Left renal cortex interstitium (tissue), 4 donors: ENCODE measurements at places on chromosomes 11 and 22. TPM values are rescaled to one million over a fixed set of nuclear protein-coding genes. Genes with fewer than 3 reads are reported as not detected.

DNA sequence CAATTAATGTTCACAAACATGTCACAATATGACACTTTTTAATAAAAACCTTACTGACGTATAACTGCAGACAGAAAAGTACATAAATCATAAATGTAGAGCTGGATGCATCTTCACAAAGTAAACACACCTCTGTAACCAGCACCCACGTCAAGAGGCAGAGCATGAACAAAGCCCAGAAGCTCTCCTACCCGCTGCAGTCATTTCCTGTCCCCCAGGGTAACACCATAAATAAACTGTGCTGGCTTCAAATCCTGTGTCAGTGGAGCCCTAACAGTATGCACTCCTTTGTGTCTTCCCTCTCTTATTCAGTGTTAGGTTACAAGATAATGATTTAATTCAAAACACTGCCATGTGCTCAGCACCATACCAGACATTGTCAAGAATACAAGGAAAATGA, 5.7 kb downstream of the SYT13 start:
- no peak for DNase-seq

GRCh38 chr11:6755303-6755952, 16.3 kb downstream of the OR2AG2 start:
- no peak for DNase-seq

DNA sequence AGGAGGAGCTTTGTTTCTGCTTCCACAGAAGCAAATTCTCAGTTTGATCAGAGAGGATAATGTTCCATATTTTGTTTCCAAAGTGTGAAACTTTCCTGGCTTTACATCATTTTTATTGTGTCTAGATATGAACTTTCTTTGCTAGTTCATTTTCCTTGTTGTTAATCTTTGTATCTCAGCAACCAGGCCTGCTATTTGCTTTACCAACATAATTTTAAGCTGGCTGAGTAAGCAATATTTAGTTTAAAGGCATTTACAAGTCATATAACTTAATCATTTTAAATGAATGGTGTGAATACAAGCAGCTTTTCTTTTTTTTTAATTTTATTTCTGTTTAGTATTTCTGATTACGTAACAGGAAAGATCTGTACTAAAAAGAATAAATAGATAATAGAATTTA, 15.2 kb downstream of the NUCB2 start:
- DNase-seq, result no peak

- DNase-seq, result no peak
These were observed 18.7 kb downstream of the RCN1 start for GRCh38 chr11:32109592-32109991.

DNA sequence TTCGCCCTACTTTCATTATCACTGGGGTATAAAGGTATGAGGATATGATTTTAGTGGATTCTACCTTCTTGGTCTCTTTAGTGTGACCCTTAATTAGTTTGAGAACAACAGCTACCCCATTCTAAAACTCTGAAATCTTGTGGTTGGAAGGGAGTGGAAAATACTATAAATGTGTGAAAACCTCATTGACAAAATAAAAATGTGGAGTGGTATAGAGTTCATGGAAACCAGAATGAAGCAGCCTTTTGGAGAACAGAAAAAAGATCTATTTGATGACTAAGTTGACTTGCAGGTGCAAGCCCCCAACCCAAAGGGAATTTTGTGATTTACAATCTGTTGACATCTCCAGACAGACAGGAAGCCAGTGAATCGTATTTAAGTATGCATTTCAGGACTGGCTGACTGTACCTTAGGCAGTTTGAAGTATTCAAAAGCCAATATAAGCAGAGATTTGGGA, 75.8 kb downstream of the GAS2 start:
- DNase-seq, result no peak

GRCh38 chr22:49243335-49243734, 584.3 kb downstream of the BRD1 start:
- DNase-seq, result no peak

DNA sequence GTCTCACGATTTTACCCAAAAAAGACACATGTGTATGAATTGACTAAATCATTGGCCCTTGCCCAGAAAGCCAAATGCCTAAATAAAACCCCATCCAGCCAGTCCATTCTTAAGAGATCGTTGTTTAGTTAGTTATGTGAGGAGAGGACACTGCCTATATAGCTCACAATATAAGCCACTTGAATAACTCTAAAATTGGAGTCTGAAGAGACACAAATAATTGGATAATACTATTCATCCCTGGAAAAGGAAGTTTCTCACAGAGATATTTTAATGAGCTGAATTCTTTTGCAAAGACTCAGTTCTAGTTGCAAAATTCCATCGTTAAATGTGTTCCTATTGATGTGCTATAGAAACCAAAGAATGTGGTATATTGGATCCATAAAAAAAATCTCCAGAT, 176.7 kb downstream of the SOX6 start:
- DNase-seq, result no peak

DNA sequence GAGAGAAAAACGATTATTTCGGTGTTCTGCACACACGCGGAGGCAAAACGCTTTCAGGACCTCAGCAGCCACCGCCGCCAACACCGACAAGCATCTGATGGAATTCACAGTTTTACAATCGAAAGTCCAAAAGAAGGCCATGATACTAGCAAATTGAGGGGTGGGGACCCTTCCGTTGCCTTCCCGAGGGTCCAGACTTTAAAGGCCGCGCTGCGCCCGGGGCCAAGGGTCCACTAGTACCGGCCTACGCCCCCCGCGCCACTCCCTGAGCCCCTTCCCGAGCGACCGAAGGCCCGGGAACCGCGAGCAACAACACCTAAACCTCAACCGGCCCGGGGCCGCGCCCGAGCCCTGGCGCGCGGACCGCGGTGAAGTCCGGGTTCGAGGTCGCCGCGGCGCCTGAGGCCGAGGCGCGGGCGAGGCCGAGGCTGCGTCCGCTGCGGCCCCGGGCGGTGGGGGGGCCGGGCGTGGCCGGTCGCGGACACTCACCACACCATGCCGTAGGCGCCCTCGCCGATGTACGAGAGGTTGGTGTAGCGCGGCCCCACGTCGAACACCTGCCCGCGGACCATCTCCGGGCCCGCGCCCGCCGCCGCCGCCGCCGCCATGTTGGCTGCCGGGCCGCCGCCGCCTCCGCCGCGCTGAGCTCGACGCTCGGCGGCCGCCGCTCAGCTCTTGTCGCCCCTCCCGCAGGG, 465 bp downstream of the MAPK1 start:
- DNase-seq, result peak; percentile 11

DNA sequence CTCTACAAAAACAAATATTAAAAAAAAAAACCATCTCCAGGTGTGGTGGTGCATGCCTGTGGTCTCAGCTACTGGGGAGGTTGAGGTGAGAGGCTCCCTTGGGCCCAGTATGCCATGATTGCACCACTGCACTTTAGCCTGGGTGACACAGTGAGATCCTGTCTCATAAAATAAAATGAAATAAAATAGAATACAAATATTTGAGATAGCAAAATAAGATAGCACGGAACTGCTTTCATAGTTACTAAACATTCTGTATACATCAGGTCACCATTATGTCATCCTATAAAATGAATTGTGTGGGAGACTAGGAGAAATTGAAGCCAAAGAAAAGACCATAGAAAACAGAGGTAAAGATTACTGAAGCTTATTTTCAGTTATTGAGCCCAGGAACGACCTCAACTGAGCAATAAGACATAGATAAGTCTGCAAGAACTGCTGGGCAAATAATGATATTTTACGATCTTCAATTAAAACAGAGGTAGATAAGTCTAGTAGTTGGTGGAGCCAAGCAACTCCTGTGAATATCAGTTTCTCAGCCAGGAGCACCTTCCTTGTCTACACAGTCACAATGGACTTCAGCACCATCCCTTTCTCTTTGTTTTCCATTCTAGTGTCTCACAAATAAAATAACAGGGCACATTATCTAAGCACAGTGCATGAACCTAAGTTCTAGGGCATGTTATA, 9.9 kb downstream of the OR5M11 start:
- no peak for DNase-seq

- DNase-seq, result no peak
These were observed 111.8 kb upstream of the MTMR2 start for GRCh38 chr11:96035740-96036078.

DNA sequence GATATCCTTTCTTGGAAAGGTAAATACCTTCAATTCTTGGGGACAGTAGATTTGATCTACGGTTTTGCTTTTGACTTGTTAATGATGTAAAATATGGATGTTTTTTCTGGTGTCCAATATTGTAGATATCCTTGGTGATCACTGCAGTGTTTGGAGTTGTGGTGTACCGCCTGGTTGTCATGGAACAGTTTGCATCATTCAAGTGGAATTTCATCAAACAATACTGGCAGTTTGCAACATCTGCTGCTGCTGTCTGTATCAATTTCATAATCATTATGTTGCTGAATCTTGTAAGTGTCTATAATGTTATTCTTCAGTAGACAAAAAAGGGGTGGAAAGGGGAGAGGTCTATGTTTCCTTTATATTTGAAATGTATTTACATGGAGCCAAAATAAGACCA, 27.4 kb upstream of the MUC15 start:
- DNase-seq, result no peak

DNA sequence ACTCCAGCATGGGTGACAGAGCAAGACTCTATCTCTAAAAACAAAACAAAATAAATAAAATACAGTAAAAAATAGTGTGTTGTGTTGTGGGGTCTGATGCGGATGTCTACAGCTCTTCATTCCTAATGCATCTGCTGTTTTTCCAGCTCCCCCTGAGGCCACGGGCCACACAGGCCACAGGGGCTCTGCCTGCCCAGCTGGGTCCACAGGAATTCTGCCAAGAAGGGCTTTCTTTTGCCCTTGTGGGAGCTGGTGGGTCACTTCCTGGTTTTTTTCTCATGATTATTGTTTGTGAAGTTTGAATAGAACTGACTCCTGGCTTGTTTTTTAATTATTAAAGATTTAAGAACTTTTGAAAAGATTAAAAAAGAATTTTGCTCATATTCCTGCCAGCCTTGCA, 67.4 kb upstream of the CLDN5 start:
- DNase-seq, result no peak

GRCh38 chr11:25816411-25816810, 515.5 kb upstream of the ANO3 start:
- DNase-seq, result no peak

- no peak for DNase-seq
These were observed 1.1 kb downstream of the TRIM22 start for GRCh38 chr11:5690736-5691135.

DNA sequence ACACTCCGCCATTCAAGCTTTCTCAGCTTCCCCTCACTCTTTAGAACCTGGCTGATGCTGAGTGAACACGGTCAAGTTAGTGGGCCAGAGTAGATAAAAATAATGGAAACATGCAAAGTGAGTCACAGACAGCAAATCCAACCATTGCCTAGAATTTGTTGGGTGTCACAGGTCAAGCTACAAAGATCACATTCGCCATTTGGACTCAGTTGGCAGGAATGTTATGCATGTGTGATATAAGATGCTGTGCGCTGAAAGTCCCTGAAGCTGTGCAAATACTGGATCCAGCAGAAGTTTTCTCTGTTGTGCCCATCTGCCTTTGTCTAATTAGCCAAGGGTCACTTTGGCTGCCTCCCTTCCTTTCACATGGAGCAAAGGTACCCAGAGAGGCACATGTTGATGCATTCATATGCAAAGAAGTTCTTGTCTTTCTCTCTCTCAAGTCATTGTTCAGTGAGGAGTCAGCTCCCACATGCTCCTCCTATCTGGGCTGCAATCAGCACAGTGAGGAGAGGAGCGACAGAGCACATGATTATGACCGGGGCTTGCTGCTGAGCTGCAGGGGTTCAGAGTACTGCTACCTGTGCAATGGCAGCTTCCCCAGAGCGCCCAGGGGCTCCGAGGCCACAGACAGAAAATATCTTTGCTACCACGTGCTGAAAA, 39.7 kb downstream of the FLI1 start:
- no peak for DNase-seq

- no peak for DNase-seq
These were observed 60.7 kb downstream of the TTC17 start for GRCh38 chr11:43419460-43419859.

GRCh38 chr11:20026629-20027555, 133.4 kb downstream of the DBX1 start:
- no peak for DNase-seq

RFPL2 gene
- polyA plus RNA-seq, result 0.23 TPM

OR4B1 gene
- polyA plus RNA-seq, result not detected

ELF5 gene
- polyA plus RNA-seq, result 77.8 TPM

LRRN4CL gene
- polyA plus RNA-seq, result 1.3 TPM

CABP7 gene
- polyA plus RNA-seq, result 0.17 TPM

APOA5 gene
- polyA plus RNA-seq, result not detected

IL17REL gene
- polyA plus RNA-seq, result not detected

CELSR1 gene
- 28.2 TPM for polyA plus RNA-seq
